Heart right ventricle (tissue), 16 donors: ENCODE measurements at places on chromosomes 12 and 14.

- no peak for DNase-seq
These were observed 206.0 kb upstream of the DIO3 start for GRCh38 chr14:101355284-101355683.

- DNase-seq = no peak
These were observed 118.7 kb downstream of the KSR2 start for GRCh38 chr12:117850048-117850447.

- DNase-seq = no peak
These were observed 24.6 kb downstream of the IQSEC3 start for GRCh38 chr12:91213-91612.

DNA sequence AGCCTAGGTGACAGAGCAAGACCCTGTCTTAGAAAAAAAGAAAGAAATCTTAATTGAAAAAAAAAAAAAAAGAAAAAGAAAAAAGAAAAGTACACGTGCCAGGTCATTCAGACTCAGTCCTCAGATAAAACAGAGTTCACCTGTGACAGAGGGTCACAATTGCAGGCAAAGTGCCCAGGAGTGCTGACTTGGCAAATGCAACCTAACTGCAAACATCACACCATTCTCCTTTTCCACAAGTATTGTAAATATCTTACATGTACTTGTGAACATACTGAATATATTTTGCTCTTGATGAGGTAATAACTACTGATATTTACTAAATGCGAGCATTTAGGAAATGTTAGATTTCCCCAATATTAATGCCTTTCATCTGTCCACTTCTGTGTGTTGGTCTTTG, 9.0 kb upstream of the COL2A1 start:
- no peak for DNase-seq

DNA sequence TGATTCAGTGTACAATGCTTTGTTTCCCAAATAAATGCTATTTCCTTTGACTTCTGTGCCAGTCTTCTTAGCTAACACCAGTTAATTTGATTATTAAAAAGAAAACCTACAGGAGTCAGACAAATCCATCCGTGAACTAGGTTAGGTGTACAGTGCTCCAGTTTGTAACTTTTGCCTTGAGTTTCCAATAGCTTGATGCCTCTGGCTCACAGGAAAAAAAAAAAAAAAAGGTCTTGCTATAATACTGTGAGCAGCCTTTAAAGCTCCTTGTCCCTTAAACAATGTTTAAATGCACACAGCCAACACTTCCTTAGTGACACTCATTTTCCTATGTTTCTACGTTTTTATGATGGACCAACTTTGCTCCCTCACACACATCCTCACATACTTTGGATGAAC, 71.8 kb upstream of the TMX1 start:
- DNase-seq = no peak

DNA sequence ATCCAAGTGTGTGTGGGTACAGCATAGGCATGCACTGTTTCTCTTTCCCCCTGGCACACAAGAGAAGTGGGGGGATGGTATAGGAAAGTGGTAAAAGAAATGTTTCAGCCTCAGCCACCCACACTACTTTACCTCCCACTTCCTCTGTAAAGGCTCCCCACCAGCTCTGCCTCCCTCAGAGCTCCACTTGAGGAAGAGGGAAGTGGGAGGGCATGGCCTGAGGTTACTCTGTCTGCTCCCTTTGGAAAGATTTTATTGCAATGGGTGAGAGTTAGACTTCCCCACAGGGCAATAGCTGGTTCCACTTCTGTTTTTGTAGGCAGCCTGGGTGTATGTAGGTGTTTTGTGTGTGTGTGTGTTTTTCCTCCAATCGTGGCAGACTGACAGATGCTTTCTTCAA, 145.3 kb downstream of the SSPN start:
- DNase-seq = no peak

GRCh38 chr14:89134640-89135039, 282.4 kb downstream of the FOXN3 start:
- DNase-seq = no peak

DNA sequence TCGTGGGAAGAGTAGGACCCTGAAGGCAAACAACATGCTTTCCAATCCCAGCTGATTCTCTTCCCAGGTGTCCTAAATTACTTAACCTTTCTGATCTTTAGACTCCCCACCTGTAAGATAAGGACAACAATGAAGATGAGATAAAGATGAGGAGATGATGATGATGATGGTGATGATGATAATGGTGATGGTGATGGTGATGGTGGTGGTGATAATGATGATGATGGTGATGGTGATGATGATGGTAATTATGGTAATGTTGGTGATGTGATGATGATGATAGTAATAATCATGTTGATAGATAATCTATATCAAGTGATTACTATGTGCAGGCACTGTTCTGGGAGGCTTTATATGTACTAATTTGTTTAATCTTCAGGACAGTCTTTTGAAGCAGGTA, 48.3 kb downstream of the NR1H4 start:
- DNase-seq = no peak

DNA sequence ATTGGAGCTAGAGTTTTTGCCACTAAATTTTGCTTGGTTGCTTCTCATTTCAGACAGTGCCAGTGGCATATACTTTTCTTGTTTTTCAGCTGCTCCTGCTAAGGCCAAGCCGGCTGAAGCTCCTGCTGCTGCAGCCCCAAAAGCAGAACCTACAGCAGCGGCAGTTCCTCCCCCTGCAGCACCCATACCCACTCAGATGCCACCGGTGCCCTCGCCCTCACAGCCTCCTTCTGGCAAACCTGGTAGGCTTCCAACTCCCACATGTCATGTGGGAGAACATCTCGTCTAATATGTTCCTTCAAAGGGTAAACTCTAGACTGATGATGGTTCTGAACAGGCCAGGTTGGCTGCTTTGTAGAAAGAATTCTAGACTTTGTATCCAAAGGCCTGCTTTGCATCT, 11.0 kb downstream of the DLST start:
- no peak for DNase-seq

DNA sequence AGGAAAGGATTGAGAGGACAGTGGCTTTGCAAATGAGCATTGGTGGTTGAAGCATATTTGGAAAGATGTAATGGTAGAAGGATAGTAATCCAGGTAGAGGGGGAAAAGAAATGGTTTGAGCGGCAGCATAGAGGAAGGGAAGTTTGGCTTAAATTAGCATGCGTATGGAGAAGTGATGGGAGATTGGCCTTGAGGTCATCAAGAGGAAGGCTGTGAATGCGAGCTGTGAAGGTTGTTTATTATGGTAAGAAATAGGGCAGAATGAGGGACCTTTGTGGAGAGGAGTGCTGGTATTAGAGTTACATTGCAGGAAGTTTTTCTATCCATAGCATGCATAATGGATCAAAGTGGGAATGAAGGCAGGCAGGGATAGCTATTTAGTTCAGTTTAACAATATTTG, 162.1 kb downstream of the TMTC2 start:
- DNase-seq = no peak

- DNase-seq = no peak
These were observed 10.2 kb upstream of the GOLGA5 start for GRCh38 chr14:92783813-92784431.

DNA sequence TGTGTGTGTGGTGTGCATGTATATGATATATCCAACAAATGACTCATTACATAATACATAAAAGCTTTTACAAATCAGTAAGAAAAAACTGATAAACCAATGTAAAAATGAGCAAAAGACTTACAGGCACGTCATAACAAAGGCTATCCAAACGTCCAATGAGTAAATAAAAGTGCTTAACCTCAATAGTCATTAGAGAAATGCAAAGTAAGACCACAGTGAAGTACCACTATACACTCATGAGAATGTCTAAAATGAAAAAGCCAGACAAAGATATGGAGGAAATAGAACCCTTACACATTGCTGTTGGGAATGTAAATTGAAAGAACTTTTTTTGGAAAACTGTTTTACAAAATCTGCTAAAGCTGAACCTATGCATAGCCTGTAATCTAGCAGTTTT, 7.8 kb downstream of the ABCD2 start:
- no peak for DNase-seq

- no peak for DNase-seq
These were observed 237.4 kb upstream of the PWP1 start for GRCh38 chr12:107448198-107448597.

GRCh38 chr12:86712425-86712843, 456.2 kb upstream of the MGAT4C start:
- DNase-seq = no peak

- no peak for DNase-seq
These were observed 19.7 kb upstream of the NGB start for GRCh38 chr14:77290705-77291104.

GRCh38 chr14:93059917-93060545, 55.7 kb downstream of the ITPK1 start:
- DNase-seq = peak; percentile 43

- no peak for DNase-seq
These were observed 132.6 kb upstream of the GARIN2 start for GRCh38 chr14:67056684-67057083.

DNA sequence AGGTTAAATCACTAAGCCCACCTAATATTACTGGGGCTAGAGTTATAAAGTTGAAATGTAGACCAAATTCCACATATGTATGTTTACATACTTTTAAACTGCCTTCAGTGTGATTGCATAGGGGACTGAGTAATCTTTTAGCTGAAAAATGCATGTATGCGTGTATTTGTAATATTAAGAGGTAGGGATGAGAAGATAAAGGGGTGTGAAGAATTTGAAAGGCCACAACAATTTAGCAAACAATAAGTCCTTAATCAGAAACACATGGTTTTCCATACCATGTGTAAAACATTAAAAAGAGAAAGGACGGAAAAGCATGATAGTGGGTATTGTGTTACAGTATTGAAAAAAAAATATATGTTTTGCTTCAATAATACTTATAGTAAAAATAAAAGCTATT, 919.9 kb upstream of the FLRT2 start:
- DNase-seq = no peak

GRCh38 chr14:43411841-43412240, 1095.2 kb downstream of the FSCB start:
- DNase-seq = no peak

DNA sequence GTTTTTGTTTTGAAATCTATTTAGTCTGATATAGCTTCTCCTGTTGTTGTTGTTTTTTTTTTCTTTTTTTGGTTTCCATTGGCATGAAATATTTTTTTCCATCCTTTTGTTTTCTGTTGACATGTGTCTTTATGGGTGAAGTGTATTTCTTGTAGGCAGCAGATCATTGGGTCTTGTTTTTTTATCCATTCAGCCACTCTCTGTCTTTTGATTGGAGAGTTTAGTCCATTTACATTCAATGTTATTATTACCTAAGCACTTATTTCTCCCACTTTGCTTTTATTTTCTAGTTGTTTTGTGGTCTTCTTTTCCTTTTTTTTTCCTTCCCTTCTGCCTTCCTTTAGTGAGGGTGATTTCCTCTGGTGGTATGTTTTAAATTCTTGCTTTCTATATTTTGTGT, 193.6 kb upstream of the TMEM260 start:
- DNase-seq = no peak

DNA sequence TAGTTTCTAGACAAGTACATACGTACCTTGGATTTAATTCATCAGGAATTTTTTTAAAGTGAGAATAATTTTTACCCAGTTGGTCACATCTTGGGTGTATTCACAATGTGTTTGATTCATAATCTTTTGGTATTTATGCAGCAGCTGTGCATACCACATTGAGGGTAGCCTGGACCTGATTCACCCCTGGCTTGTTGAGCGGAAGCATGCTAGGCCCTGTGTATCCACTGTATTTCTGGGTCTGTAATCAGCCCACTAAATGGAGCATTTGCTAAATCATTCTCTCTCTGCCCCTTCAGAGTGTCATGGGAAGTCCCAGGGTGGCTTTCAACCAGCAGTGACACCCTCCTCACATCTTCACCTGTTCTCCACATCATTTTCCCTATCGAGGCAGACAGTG, 203.8 kb upstream of the RGS6 start:
- DNase-seq = no peak

- DNase-seq = no peak
These were observed 17.3 kb downstream of the VDR start for GRCh38 chr12:47887529-47887928.

GRCh38 chr12:100688451-100688864, 106.1 kb upstream of the ANO4 start:
- DNase-seq = no peak
